BJ (cell line): ENCODE measurements at places on chromosomes 1 and 21. TPM values are rescaled to one million over a fixed set of nuclear protein-coding genes. Genes with fewer than 3 reads are reported as not detected.

The ZNF683 gene
- polyA plus RNA-seq = not detected in 2 replicates

The DVL1 gene
- 16.2 and 23.6 TPM in 2 replicates for polyA plus RNA-seq

The RGS8 gene
- polyA plus RNA-seq = not detected in 2 replicates

The MAP10 gene
- polyA plus RNA-seq = 0.52 and 0.81 TPM in 2 replicates

The NBPF6 gene
- not detected in 2 replicates for polyA plus RNA-seq

The SELE gene
- polyA plus RNA-seq = not detected in 2 replicates

The FAM177B gene
- not detected in 2 replicates for polyA plus RNA-seq

The ETNK2 gene
- polyA plus RNA-seq = 27.2 and 30.7 TPM in 2 replicates

The PTPRC gene
- polyA plus RNA-seq = 0.20 and 0.22 TPM in 2 replicates

The MYBPH gene
- polyA plus RNA-seq = not detected in 2 replicates

The KCNA3 gene
- polyA plus RNA-seq = 0.38 and 0.39 TPM in 2 replicates

The TMEM52 gene
- polyA plus RNA-seq = 0.28 and 1.0 TPM in 2 replicates

The C1orf146 gene
- not detected in 2 replicates for polyA plus RNA-seq

The KMO gene
- polyA plus RNA-seq = not detected in 2 replicates

The FALEC gene
- 0.17 TPM in 1 of 2 replicates, not detected in the other for polyA plus RNA-seq

The PLEKHM2 gene
- polyA plus RNA-seq = 37.2 and 58.3 TPM in 2 replicates

The UBXN10 gene
- polyA plus RNA-seq = not detected in 2 replicates

The ACOT11 gene
- polyA plus RNA-seq = 1.5 and 2.4 TPM in 2 replicates

The SLC6A17 gene
- polyA plus RNA-seq = 0.85 and 1.6 TPM in 2 replicates

DNA sequence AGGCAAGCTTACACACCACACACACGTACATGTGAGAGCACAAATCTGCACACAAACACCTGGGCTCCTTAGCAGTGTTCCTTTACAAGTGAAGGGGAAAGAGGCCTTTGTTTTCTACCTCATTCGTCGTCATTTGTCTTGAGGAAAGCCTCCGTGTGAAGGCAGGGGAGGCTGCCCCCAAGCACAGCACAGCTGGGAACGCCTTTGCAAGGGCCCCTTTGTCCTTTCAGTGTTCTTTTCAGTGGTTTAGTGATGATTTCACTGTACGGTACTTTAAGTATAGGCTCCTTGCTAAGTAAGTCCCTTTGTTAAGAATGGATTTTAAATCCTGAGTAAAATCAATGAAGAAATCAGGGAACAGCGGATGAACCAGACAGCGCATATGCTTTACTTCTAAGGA is 94.1 kb downstream of the PGBD5 start:
- no peak for DNase-seq

DNA sequence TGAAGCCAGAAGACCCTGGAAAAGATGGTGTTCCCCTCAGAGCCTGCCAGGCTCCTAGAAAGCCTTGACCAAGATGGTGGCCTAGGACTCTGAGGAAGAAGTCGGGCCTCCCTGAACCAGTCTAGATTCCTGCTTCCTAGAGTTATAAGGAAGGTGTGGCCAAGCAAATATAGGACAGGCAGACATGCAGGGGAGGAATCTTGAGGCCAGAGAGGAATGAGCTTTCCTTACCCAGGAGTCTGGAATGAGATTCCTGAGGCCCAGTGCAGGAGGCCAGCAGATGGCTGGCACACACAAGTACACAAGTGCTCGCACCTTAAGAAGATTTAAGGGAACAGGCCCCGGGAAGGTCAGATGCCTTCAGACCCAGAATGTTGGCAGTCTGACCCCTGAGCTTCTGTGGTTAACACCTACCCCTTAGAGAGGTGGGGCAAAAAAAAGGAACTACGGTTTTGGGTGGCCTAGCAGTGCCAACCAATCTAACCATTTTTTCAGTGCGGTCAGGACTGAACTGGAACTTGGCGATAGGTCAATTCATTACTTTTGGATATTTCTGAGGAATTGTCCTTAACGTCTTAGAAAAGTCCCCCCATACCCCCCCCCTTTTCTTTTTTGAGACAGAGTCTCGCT is 73.3 kb downstream of the MDM4 start:
- DNase-seq = peak; percentile 13

DNA sequence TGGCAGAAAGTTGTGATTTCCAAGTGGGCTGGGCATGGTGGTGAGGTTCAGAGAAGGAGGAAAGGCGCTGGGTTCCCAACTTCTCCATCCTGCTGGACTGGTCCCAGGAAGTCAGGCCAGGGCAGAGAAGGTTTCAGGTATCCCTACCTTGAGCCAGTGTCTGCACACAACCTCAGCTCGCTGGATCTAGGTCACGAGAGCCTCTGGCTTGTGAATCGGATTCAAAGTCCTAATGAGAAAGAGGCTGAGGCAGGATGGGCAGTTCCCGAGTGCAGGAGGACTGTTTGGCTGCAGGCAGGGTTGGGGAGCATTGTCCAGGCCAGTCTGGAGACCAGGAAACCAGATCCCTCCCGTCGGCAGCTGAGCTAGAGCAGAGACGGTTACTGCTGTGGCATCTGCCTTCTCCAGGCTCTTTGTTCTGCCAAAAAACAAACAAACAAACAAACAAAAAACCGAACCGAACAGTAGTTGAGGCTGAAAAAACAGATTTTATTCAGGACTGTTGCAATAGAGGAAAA is 19.5 kb upstream of the IGSF21 start:
- DNase-seq = no peak

GRCh38 chr1:118987468-118988185 is 516 bp downstream of the TBX15 start:
- no peak for DNase-seq

DNA sequence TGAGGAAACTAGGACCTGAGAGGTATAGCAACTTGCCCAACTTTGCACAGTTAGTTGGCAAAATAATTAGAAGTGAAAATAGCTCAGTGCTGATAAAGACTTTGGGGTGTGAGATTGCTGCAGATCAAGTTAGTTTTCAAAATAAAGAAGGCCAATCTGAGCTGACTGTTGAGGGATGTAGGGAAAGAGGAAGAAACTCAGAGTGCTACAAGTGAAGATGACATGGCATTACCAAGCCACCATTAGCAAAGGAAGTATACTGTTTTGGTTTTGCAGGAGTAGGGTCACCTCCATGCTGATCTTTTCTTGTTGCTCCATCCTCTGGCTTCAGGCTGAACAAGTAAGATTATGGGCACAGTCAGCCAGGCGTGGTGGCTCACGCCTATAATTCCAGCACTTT is 78.7 kb upstream of the ADAM30 start:
- no peak for DNase-seq

GRCh38 chr1:187264995-187265602 is 436.4 kb downstream of the PLA2G4A start:
- no peak for DNase-seq

- no peak for DNase-seq
Measured at GRCh38 chr1:10232163-10232562, 21.8 kb downstream of the KIF1B start.

- no peak for DNase-seq
Measured at GRCh38 chr1:214640431-214641213, 37.6 kb downstream of the CENPF start.

DNA sequence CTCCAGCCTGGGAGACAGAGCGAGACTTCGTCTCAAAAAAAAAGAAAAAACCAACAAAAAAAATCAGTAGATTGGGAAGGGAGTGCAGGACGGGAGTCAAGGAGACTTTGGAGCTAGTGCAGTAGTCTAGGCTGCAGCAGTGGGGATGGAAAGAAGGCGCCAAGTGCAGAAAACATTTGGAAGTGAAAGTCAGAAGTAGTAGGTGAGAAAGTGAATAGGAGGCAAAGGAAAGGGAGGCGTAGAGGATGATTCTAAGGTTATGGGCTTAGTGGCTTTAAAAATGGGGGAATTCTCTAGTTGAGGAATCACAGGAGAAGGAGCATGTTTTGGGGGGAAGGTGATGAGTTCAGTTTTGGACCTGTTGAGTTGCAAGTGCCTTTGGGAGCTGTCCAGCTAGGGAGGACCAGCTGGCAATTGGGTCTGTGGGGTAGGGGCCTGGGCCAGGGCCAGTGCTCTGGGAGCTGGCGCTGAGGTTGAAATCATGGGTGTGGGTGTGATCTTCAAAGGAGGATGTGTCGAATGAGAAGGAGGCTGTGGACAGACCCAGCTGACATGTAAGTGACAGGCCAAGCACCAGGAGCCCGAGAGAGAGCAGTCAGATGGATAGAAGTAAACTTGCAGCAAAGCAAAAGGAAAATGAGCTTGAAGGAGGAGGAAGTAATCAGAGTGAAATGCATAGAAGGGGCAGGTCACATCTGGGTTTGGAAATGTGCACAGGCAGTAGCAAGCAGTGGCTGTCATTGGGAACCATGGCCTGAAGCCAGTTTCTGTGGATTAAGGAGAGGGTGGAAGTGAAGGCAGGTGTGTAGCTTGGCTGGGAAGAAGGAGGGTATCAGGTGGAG is 15.8 kb downstream of the TMCC2 start:
- no peak for DNase-seq

GRCh38 chr1:92538048-92538412 is 51.3 kb upstream of the GFI1 start:
- no peak for DNase-seq

GRCh38 chr1:2289607-2290006 is 61.5 kb downstream of the SKI start:
- DNase-seq = no peak

DNA sequence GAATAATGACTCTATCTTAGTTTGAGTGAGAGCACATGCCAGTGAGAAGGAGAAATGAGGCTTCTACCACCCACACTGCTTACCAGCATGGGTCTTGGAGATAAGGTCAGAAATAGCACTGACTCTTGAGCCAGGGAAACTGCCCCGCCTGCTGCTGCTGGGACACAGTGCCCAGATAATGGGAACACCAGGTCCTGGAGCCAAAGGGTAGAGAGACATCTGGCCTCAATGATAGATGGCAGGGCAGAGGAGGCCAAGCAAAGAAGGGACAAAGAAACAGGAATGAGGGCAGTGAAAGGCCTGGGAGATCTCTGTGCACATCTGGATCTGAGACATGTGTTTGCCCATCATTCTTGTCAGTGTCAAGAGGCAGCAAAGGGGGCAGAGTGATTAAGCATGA is 97.4 kb downstream of the MIS18A start:
- DNase-seq = no peak

DNA sequence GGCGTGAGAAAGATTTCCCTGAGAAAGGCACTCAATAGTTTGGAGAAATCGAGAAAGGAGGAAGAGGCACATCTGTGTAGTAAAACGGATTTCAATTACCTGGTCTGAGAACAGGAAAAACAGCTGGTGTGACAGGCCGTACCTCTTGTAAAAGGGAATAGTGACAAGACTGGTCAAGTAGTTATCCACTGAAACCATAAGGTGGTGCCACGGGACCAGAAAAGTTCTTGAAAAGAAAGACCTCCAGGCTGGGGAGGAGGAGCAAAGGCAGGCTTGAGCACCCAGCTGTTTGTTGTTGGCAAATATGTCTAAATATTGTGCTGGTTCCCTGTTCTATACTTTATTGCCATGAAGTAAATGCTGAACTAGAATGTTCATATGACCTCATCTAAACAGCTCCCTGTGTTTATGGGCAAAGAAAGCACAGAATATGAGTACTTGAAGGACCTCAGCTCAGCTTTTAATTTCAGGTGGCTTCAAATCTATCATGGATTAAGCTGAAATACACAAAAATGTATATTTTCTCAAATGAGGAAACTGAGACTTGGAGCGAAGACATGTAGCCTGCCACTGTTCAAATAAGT is 4.0 kb downstream of the HAO2 start:
- DNase-seq = no peak

DNA sequence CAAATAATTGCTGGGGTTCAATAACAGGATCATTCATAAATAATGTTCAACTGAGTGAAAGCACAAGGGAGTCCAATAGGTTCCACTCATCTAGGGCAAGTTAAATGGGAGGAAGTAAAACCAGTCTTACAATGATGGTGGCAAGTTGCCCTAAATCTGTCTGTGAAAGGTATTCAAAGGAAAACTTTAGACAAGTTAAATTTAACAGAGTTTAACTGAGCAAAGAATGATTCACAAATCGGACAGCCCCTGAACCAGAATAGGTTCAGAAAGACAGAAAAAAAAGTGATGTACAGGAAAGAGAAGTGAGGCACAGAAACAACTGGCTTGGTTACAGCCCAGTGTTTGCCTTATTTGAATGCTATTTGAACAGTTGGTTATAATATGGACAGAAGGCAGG is 183.5 kb upstream of the ADGRL4 start:
- no peak for DNase-seq

- DNase-seq = no peak
Measured at GRCh38 chr1:235253219-235253962, 74.6 kb downstream of the ARID4B start.

- no peak for DNase-seq
Measured at GRCh38 chr1:248820041-248820585, 5.6 kb downstream of the SH3BP5L start.

GRCh38 chr1:41161846-41162245 is 80.3 kb downstream of the SCMH1 start:
- DNase-seq = no peak

- no peak for DNase-seq
Measured at GRCh38 chr1:23799255-23799569, 1.3 kb downstream of the GALE start.

DNA sequence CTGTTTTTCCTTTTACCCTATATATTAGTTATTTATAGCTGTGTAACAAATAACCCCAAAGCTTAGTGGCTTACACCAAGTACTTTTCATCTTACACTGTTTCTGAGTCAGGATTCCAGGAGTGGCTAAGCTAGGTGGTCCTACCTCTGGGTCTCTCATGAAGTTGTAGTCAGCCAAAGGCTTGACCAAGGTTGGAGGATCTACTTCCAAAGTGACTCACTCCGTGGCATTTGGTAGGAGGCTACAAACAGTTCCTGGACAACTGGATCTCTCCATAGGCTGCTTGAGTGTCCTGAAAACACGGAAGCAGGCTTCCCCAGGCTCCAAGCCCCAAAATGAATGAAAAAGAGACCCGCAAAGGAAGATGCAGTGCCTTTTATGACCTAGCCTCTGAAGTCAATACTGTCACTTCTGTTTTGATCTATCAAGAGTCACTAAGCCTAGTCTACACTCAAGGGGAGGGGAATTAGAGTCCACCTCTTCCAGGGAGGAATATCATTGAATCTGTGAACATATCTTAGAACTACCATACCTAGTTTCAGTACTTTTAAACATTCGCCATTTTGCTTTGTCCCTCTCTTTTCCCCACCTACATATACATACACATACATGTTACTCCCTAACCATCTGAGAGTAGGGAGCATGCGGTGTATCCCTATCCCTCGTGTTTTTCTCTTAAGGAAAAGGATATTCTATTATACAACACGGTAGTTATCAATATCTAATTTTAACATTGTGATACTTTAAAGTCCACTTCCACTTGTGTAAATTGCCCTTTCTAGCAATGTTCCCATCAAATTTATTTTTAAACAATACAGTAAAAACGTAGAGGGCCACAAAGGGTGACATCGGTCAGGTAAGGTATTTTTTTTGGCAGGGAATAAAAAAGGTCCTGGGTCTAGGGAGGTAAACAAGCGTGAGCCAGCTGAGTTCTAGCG is 67.2 kb downstream of the SLC35A3 start:
- no peak for DNase-seq

GRCh38 chr1:159996653-159997052 is 35.1 kb downstream of the PIGM start:
- peak; percentile 81 for DNase-seq

- DNase-seq = no peak
Measured at GRCh38 chr1:241891296-241891695, 43.3 kb downstream of the EXO1 start.
